ENCODE measurements at places on chromosomes 7 and 10.

DNA sequence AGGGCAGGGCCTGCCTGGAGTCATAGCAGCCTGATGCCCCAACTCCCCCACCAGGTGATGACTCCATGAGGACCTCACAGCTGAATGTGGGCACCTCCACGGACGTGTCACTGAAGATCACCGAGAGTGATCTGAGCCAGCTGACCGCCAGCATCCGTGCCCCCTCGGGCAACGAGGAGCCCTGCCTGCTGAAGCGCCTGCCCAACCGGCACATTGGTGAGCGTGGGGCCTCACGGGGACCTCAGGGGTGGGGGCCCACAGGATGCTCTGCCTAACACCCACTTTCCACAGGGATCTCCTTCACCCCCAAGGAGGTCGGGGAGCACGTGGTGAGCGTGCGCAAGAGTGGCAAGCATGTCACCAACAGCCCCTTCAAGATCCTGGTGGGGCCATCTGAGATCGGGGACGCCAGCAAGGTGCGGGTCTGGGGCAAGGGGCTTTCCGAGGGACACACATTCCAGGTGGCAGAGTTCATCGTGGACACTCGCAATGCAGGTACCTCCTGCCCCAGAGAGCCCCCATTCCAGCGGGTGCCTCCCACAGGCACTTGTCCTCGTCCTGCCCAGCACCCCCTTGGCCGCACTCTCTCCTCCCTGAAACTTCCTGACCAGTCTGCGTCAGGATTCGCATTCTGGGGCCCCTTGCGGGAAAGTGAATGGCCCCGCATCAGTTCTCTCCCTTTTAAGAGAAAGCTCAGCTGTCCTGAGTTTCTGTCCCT is 10.0 kb upstream of the ATP6V1F start:
- no peak overlapping the region for H3K4me3 ChIP-seq
- H3K4me1 ChIP-seq = no peaks in the 10 kb centered on the region

DNA sequence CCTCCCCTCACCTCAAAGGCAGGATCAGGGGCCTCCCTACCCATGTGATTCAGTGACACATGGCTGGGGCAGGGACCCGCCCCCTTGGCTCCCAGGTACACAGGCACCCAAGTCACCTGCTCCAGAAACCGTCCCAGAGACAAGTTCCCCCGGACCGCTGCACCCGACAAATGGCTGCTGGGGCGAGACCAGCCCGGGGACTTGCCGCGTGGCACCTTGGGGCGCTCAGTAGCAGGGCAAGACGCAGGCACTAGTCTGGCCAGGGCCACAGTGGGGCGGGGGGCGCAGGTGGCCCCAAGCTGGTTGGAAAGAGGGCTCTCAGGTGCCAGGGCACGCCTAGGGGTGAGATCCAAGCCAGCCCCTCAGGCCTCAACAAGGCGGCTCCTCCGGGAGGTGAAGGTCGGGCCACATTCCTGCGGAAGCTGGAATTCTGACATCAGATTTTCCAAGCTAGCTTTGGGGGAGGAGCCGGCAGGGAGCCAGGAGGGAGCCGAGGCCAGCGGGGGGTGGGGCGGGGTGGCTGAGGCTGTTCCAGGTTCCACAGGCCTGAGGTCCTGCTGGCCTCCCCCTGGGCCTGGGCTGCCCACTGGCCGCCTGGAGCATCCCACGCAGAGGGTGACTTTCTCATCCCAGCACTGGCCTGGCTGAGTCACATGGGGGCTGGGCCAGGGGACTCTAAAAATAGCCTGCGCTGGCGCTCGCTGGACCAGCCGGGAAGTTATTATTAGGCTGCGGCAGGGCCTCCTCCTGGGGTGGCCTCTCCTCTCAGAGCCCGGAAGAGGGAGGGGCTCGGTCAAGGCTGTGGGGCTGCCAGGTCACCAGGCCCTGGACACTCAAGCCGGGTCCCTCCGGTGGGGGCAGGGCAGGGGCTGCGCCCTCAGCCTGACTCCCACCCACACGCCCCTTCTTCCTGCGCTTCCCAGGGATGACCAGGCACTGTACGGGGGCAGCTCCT is 20.5 kb upstream of the INPP5A start:
- H3K4me1 ChIP-seq = peaks cover 65% of the 10 kb centered on the region
- DNase-seq = peak; percentile 95
- peak overlapping the region; percentile 91 for H3K27ac ChIP-seq
- no peaks in the 10 kb centered on the region for H3K36me3 ChIP-seq
- H3K27me3 ChIP-seq = no peaks in the 10 kb centered on the region
- no peak overlapping the region for H3K4me3 ChIP-seq

DNA sequence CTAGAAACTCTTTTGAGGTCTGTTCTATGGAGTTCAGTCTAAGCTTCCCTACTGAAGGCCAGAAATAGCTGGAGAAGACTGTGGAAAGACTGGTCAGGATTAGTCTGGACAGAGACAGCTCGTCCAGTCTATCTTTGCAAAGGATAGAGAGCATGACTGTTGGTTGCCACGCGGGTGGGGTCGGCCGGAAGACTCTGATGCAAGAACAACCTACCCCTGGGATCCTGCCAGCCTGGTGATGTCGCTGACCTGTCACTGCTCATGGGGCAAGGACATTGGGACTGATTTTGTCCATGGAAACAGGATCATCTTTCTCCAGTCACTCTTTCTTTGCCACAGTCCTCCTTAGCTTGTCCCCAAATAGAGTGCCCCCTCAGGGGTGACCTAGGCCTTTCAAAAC is 337.6 kb upstream of the NPSR1 start:
- H3K36me3 ChIP-seq = no peaks in the 10 kb centered on the region
- H3K4me3 ChIP-seq = no peak overlapping the region
- DNase-seq = no peak
- H3K27ac ChIP-seq = no peak overlapping the region

- no peak overlapping the region for H3K4me3 ChIP-seq
- peak; percentile 38 for DNase-seq
- H3K27ac ChIP-seq = no peak overlapping the region
- no peaks in the 10 kb centered on the region for H3K36me3 ChIP-seq
- H3K27me3 ChIP-seq = no peaks in the 10 kb centered on the region
These were observed 27.2 kb downstream of the IKZF1 start for GRCh38 chr7:50331564-50332208.

DNA sequence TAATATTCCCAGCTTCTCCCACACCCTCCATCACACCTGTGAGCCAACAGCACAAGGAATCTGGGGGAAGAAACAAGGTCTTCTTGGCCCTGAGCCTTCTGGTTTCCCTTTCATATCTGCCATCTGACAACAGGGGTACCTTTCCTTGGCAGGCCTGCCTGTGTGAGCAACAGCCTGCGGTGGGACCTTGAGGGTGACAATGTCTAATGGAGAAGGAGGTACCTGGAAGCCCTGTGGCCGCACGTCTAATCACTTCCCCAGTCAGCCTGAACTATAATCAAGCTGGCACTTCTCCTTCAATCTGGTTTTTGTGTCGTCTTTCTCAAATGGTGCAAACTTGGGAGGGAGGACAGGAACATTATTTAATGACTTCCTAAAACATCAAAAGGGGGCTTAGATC is 41.2 kb downstream of the NRCAM start:
- DNase-seq = no peak
- H3K27me3 ChIP-seq = no peaks in the 10 kb centered on the region
- H3K4me3 ChIP-seq = no peak overlapping the region
- H3K27ac ChIP-seq = no peak overlapping the region
- H3K4me1 ChIP-seq = no peaks in the 10 kb centered on the region

GRCh38 chr10:12902135-12902572 is 99.4 kb downstream of the CCDC3 start:
- peaks cover 6% of the 10 kb centered on the region for H3K27me3 ChIP-seq
- DNase-seq = peak; percentile 87
- no peaks in the 10 kb centered on the region for H3K4me1 ChIP-seq
- no peak overlapping the region for H3K4me3 ChIP-seq
- no peak overlapping the region for H3K27ac ChIP-seq

GRCh38 chr10:118948786-118949185 is 80.7 kb upstream of the NANOS1 start:
- H3K36me3 ChIP-seq = no peaks in the 10 kb centered on the region
- H3K4me1 ChIP-seq = no peaks in the 10 kb centered on the region
- H3K4me3 ChIP-seq = no peak overlapping the region
- DNase-seq = no peak

- no peak overlapping the region for H3K27ac ChIP-seq
- no peak for DNase-seq
- H3K4me3 ChIP-seq = no peak overlapping the region
- no peaks in the 10 kb centered on the region for H3K27me3 ChIP-seq
- no peaks in the 10 kb centered on the region for H3K36me3 ChIP-seq
- H3K4me1 ChIP-seq = peaks cover 7% of the 10 kb centered on the region
These were observed 179.5 kb upstream of the AKR1E2 start for GRCh38 chr10:4646547-4646946.

- H3K36me3 ChIP-seq = peaks cover 73% of the 10 kb centered on the region
- H3K4me1 ChIP-seq = peaks cover 13% of the 10 kb centered on the region
- no peak for DNase-seq
- H3K27me3 ChIP-seq = no peaks in the 10 kb centered on the region
These were observed 40.5 kb downstream of the CAPZA2 start for GRCh38 chr7:116902867-116903266.

GRCh38 chr7:111192614-111193413 is 101.9 kb downstream of the LRRN3 start:
- no peaks in the 10 kb centered on the region for H3K27me3 ChIP-seq
- H3K4me1 ChIP-seq = no peaks in the 10 kb centered on the region
- no peak overlapping the region for H3K27ac ChIP-seq
- H3K4me3 ChIP-seq = no peak overlapping the region
- no peaks in the 10 kb centered on the region for H3K36me3 ChIP-seq

GRCh38 chr7:121372376-121373010 is 23.6 kb downstream of the FAM3C start:
- peak overlapping the region; percentile 57 for H3K27ac ChIP-seq
- no peaks in the 10 kb centered on the region for H3K27me3 ChIP-seq
- DNase-seq = no peak
- peaks cover 5% of the 10 kb centered on the region for H3K36me3 ChIP-seq
- H3K4me1 ChIP-seq = peaks cover 28% of the 10 kb centered on the region
- H3K4me3 ChIP-seq = no peak overlapping the region

DNA sequence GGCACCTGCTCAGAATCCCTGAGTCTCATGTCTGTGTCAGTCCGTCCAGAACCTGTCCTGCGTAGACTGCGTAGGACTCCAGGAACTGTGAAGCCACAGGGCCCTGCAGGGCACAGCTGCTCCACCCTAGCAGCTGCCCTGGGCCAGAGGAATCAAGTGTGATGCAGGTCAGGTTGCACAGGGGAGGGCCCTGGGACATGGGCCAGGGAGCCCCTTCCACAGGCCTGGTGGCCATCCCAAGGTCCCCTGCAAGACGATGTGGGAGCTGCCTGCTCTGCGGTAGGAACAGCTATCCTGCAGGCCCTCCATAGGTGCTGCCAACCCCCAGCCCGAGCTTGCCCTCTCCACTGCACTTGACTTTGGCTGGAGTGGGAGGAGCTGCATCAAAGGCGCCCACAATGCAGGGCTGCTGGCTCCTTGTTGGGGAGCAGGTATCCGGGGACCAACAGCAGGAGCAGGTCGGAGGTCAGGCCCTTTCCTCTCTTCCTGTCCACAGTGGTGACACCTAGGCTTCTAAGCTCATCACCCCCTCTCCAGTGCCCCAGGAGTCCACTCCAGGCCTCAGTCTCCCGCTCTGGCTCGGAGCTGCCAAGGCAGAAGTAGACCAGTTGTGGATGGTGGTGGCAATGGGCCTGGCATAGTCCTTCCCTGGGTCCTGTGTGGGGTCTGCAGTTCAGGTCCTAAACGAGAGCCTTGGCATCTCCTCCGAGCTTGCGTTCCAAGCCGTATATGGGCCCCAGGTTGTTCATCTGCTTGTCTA is 149.1 kb downstream of the MAPK8 start:
- peaks cover 25% of the 10 kb centered on the region for H3K27me3 ChIP-seq
- H3K4me1 ChIP-seq = peaks cover 33% of the 10 kb centered on the region
- no peaks in the 10 kb centered on the region for H3K36me3 ChIP-seq
- peak; percentile 21 for DNase-seq

DNA sequence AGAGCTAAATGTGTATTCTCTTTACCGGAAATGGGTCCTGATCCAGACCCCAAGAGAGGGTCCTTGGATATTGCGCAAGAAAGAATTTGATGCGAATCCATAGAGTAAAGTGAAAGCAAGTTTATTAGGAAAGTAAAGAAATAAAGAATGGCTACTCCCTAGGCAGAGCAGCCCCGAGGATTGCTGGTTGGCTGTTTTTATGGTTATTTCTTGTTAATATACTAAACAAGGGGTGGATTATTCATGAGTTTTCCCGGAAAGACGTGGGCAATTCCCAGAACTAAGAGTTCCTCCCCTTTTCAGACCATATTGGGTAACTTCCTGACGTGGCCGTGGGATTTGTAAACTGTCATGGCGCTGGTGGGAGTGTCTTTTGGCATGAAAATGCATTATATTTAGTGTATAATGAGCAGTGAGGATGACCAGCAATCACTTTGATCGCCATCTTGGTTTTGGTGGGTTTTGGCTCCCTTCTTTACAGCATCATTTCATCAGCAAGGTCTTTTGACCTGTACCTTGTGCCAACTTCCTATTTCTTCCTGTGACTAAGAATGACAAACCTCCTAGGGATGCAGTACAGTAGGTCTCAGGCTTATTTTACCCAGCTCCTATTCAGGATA is 60.4 kb downstream of the ARL4A start:
- no peak overlapping the region for H3K27ac ChIP-seq
- H3K27me3 ChIP-seq = no peaks in the 10 kb centered on the region
- no peak overlapping the region for H3K4me3 ChIP-seq
- no peak for DNase-seq
- no peaks in the 10 kb centered on the region for H3K4me1 ChIP-seq

- peaks cover 8% of the 10 kb centered on the region for H3K36me3 ChIP-seq
- peak overlapping the region; percentile 87 for H3K27ac ChIP-seq
- no peaks in the 10 kb centered on the region for H3K27me3 ChIP-seq
- no peak overlapping the region for H3K4me3 ChIP-seq
- H3K4me1 ChIP-seq = peaks cover 57% of the 10 kb centered on the region
These were observed 61.2 kb downstream of the SH3PXD2A start for GRCh38 chr10:103793920-103794883.

- H3K27ac ChIP-seq = no peak overlapping the region
- H3K27me3 ChIP-seq = no peaks in the 10 kb centered on the region
- peaks cover 7% of the 10 kb centered on the region for H3K36me3 ChIP-seq
These were observed 262.8 kb upstream of the GRB10 start for GRCh38 chr7:51045319-51046102.

Data from stomach (tissue), 19 donors.